Hypothalamus (tissue), 51 donors: ENCODE measurements at places on chromosomes 7 and 10.

DNA sequence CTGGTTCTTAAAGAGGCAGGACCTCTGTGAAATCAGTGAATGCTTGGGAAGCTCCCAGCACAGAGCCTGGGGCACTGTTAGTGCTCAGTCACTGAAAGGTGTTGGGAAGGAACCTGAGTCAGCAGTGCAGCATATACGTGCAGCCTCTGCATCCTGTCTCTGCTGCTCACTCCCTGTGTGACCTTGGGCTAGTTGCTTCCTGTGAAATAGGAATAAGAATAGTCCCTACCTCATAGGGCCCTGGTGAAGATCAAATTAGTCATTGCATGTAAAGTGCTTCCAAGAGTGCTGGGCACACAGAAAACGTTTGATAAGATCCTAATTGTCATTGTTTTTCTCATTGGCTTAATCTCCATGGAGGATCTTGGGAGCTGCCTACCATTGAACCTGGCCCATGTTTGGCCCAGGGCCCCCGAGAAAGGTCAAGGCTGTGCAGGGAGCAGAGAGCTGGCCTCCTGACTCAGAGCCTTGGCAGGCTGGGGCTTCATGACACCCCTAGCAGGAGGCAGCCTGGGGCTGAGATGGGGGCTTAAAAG, 73.3 kb upstream of the COL13A1 start:
- DNase-seq: no peak

DNA sequence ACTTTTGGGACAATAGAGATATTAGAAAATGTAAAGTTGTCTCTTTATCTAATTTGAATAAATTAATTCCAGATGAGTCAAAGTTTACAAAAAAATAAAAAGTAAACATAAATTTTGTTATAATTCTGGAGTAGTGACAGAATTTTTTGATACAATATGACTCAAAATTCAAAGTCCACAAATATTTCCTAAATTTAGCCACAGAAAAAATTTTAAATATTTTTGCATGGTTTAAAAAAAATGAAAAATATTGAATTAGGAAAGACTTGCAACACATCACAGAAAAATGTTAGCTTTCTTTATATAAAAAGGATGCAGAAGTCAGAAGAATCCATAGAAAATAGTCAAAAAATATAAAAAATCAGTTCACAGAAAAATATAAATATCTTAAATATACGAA, 117.7 kb downstream of the ARHGAP21 start:
- no peak for DNase-seq

GRCh38 chr10:2599571-2599970, 467.8 kb upstream of the PFKP start:
- no peak for DNase-seq

GRCh38 chr10:132477398-132478340, 59.9 kb upstream of the INPP5A start:
- DNase-seq: no peak

- DNase-seq: peak; percentile 48
Measured at GRCh38 chr10:91022390-91022789, 101.5 kb upstream of the ANKRD1 start.

DNA sequence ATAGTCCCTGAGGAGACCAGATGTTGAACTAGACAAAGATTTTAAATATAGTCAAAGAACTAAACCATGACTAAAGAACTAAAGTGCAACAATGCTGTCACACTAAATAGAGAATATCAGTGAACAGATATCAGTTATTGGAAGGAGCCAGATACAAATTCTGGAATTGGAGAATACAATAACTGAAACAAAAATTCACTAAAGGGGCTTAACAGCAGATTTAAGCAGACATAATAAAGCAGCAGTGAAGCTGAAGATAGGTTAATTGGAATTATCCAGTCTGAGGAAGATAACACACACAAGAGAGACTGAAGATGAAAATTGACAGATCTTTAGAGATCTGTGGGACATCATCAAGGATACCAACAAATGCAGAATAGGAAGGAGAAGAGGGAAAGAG, 10.4 kb downstream of the KPNA7 start:
- DNase-seq: no peak

DNA sequence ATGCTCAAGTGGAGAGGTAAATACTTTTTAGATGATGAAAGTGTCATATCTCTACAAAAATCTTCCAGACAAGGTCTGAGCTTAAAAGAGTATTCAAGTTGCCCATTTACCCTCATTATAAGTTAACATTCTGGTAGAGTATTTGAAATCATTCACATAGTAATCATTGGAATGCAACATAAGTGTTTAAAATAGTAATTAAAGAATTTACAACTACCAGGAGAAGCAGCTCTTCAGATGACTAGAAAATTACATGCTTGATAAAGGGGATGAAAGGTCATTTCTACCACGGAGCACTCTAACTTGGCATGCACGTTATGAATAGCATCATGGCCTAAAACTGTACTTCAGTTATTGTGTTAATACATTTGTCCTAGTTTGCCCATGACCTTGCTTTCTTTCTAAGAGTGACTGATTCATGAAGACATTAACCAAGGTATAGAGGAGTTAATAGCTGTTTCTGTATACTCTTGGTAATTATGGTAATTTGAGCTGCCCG, 120.0 kb downstream of the SEMA3E start:
- no peak for DNase-seq

DNA sequence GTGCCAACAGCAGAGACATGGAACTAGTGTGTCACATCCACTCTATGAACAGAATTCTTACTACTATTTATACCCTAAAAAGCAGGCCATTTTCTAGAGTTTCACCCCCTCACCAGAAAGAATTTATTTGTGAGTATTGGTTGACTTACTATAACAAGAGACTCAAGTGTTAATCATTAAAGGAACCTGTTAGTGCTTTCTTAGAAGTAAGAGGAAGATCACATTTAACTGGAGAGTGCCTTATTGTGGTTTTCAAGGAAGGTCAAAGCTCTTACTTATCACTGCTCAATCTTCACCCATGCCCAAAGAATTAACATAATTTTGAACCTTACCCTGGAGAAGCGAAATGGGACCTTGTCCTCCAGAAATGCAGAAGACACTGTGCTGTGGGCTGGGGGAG, 169.3 kb upstream of the PRSS1 start:
- no peak for DNase-seq

- DNase-seq: no peak
Measured at GRCh38 chr10:26593896-26594295, 103.6 kb upstream of the PDSS1 start.
